ENCODE measurements at places on chromosomes 7 and 10.

GRCh38 chr10:81248886-81249285, 626.1 kb upstream of the NRG3 start:
- DNase-seq = no peak

DNA sequence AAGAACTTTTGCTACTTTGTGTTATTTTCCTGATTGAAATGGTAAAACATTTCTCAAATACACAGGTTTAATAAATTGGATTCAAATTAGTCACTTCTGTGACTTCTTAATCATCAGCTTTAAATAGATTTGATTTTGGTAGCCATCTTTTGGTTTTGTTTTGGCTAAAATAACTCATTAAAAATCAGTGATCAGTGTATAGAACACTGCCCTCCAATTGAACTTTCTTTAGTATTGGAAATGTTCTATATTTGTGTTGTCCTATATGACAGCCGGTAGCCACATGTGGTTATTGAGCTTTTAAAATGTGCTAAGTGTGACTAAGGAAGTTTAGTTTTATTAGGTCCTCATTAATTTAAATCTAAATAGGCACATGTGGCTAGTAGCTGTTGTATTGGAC, 50.4 kb downstream of the GLCCI1 start:
- DNase-seq = no peak

DNA sequence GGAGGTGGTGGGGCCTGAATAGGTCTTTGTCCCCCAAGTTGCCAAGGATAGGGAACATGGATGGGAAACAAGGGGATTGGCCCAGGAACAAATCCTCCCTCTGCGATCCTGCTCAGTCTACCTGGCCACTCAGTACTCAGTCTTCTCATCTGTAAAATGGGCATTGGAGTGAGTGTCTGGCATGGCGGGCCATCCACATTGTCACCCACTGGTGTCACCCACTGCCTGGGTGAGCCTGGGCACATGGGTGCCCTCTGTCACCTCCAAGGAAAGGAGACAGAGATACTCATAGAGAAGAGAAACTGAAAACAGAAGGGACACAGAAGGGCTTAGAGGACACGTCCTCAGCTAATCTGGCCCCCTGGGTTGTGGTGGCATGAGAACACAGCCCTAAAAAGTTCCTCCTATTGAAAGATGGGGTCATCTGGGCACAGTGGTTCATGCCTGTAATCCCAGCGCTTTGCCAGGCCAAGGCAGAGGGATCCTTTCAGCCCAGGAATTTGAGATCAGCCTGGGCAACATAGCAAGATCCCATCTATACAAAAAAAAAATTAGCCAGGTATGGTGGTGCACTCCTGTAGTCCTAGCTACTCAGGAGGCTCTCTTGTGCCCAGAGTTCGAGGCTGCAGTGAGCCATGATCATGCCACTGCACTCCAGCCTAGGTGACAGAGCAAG, 12.5 kb upstream of the TNRC18 start:
- DNase-seq = no peak

- DNase-seq = no peak
Measured at GRCh38 chr7:28258240-28258639, 77.6 kb upstream of the JAZF1 start.

DNA sequence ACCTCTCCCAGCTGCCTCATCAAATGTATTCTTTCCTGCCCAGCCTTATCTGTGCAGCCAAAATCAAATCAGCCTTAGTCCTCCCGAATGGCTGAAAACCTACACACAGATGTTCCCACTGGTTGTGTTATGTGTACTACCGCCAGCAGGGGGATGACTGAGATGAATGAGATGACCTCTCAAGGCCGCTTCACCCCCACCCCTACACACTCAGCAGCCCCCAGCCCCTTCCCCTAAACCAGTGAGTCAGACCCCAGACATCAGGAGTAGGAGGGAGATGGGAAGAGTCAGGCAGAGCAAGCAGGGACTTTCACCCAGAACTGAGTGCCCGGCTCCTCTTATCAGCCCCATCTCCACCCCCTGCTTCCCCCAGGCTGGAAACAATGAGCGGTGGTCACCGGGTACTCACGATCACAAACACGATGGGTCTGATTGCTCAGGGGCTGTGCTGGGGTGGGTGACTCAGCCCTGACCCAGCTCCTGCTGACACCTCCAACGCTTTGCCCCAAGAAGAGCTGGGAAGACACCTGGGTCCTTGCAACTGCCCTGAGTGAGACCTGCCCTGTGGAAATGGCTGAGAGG, 6.5 kb upstream of the C10orf105 start:
- no peak for DNase-seq

- DNase-seq = no peak
Measured at GRCh38 chr7:45578467-45578866, 4.3 kb downstream of the ADCY1 start.

- no peak for DNase-seq
Measured at GRCh38 chr10:123200531-123200930, 46.3 kb downstream of the BUB3 start.

DNA sequence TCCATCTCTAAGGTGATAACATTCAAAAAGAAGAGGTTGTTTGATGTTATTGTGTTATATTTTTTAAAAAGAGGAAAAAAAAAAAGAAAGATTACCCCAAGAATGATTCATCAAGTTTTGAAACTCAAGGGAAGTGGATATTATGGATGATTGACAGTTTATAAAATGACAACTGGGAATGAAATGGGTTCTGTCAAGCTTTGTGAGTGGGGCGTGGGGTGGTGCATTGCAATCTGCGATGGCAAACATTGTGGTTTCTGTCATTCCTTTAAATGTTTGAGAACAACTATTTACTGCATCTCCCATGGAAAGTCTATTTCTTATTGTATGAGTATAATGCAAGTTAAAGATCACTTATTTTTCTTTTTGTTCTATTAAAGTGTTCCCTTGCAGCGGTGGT, 297.0 kb downstream of the CCDC3 start:
- no peak for DNase-seq

- no peak for DNase-seq
Measured at GRCh38 chr10:69220041-69220451, at the start of gene HKDC1. HKDC1 (plus strand) TSS chr10:69220332; CDS start chr10:69220436, 104 bp downstream.

DNA sequence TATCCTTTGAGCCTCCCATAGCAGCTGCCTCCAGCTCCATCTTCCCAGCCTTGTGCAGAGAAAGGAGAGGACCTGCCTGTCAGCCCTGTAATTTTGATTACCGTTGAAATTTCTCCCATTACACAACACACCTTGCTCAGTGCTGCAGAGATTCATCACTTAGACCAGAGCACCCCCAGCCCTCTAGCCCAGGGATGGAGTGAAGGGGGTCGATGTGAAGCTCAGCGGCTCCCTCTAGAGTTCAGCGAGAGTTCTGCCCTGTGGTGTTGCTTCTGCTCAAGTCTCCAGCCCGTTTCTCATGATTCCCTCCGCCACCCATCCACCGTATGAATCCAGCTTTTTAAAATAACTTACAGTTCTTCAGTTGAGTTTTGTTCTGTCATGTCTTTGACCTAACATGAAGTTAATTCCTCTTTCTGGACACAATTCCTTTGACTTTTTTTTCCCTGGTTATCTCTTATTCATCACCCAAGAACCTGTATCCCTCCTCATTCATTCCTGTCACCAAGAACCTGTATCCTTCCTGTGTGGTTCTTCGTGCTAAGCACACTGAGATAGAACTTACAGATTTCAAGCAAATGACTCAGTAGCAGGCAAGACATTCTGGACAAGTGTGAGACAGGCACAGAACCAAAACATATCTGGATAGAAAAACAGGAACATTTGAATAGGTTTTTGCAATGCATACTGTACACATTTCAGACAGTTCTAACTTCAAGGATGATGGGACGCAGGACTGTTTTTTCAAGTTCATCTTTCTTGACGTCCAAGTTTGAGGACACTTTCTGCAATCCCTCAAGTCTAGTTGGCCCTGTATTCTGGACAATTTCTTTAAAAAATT, 35.0 kb upstream of the ZNF32 start:
- no peak for DNase-seq

GRCh38 chr10:94264085-94264484, 98.7 kb downstream of the NOC3L start:
- DNase-seq = no peak

- no peak for DNase-seq
Measured at GRCh38 chr7:77542895-77543294, 5.8 kb downstream of the PTPN12 start.

Measured in omental fat pad (tissue), 4 donors.